ENCODE measurements at places on chromosomes 13 and 19.

DNA sequence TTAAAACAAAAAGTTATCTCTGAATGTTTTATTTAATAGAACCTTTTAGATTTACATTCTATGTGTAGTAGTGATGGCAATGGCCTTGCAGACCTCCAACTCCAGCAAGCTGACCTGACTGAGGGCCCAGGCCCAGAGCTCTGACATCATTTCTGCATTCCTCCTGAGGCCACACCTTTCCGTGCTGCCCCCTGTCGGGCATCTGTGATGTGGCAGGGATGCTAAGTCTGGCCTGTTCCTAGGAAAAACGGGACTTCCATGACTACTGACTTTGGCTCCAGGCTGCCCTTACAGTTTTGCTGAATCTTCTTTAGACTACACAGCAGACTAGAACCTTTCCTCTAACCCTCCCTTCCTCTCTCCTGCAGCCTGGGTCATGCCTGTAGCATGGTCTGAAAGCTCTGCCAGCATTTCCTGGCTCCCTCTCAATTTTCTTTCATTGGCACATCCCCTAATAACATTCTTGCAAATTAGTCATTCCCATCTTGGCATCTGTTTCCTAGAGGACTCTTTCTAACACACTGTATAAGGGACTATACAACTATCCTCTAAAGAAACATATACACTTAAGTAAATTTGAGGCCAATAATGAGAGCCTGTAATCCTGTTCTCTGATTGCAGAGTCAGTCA is 249.1 kb downstream of the GPC5 start:
- DNase-seq = no peak

GRCh38 chr13:36858290-36858689 is 39.3 kb downstream of the RFXAP start:
- DNase-seq = no peak

DNA sequence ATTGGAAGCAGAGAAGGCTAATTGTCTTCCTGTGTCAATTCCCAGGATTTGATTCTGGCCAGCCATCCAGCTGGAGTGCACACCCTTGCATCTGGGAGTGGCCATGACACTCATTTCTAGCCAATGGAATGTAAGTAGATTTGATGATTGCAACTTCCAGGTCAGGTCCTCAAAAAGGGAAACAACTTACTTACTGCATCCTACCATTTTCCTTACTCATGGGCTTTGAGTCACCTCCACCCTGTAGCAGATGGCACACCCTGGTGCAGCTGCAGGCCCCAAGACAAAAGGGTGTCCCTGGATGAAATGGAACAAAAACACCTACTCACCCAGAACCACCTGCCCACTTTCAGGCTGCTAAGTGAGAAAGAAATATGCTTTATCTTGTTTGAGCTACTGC is 27.3 kb upstream of the MPHOSPH8 start:
- no peak for DNase-seq

GRCh38 chr19:35513628-35514281 is at the start of gene DMKN:
DMKN (minus strand) TSS chr19:35513649; CDS start chr19:35513475, 174 bp downstream.
- DNase-seq = no peak

DNA sequence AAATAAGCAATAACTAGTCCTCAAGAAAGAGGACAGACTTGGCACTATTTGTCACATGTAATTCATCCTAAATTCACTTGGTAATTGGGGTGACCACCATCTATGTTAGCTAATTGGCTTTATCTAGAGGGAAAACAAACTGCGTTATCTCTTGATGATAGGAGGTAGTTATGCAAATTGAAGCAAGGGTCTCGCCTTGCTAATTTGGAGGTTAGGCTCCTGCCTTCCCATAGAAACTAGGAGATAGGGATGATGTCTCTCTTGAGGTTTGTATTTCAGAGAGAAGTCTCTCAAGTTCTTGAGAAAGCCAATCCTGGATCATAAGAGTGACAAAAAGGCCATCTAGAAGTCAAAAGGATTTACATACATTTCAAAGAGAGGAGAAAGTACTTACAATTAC is 179.9 kb downstream of the SLITRK6 start:
- DNase-seq = no peak

- DNase-seq = no peak
Measured at GRCh38 chr19:38405276-38405675, 2.4 kb downstream of the FAM98C start.

GRCh38 chr19:6297202-6297601 is 17.4 kb upstream of the MLLT1 start:
- DNase-seq = no peak

- DNase-seq = no peak
Measured at GRCh38 chr19:28388988-28389387, 824.0 kb downstream of the UQCRFS1 start.

GRCh38 chr13:42405665-42406390 is 133.9 kb downstream of the AKAP11 start:
- no peak for DNase-seq

DNA sequence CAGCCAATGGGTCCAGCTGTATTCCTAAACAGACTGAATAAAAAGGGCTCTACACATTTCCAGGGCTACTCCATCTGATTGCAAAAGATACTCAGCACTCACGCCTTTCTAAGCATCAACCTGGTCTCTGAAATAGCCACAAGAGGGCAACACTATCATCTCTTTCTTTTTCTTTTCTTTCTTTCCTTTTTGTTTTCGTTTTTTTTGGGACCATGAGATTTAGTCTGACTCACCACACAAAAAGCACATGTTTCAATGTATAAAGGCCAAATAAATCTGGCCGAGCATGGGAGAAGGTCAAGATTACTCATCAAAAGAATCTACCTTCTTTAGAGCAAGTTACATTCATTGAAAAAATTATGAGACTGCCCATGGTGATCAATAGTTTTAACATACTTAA is 805.6 kb upstream of the ARGLU1 start:
- no peak for DNase-seq

DNA sequence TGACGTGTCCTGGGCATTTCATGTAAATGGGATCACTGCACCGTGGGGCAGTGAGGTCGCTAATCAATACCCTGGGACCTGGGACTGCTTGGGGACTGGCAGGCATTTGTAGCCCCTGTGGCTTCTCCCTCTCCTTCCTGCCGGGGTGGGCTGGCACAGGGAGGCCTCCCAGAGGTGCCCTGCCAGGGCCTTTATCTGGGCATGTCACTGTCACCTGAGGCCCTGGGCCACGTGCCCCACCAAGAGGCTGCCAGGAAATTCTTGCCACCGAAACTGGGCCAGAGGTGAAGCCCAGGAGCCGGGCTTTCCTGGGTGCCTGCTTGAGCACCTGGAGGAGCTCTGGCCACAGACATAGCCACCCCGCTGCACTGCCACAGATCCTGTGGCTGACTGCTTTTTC is 1.8 kb upstream of the NMRK2 start:
- DNase-seq = no peak

DNA sequence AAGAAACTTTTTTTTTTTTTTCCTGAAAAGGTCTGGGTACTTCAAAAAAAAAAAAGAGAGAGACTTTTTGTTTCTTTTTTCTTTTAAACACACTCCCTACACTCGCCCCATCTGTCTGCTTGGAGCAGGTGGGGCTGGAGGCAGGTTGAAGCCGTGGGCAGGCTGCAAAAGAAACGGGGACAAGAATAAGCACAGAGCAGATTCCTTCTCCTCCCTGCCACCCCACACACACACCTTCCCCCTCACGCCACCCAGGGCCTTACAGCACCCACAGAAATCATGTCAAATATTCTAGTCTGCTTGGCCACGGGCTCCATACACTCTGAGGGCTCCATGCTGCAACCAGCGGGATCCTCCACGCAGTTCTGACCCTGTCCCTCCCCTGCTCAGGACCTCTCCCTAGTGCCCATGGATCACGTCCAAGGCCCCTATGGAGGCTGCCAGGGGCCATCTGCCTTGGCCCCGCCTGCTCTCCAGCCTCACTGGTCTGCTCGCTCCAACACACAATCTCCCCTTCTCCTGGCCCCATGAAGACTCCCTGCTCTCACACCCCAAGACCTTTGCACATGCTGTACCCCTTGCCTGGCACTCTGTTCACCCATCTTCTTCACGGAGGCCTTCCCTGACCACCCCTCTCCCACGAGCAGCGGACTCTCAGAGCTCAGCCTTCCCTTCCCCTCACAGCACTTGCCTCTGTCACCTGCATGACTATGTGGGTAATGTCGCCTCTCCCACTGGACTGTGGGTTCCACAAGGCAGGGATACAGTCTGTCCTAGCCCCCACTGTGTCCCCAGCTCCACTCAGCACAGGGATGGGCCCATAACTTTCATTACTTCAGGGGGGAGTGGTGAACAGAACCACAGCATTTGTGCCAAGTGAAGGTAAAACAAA is 11.4 kb downstream of the AKT2 start:
- DNase-seq = no peak

DNA sequence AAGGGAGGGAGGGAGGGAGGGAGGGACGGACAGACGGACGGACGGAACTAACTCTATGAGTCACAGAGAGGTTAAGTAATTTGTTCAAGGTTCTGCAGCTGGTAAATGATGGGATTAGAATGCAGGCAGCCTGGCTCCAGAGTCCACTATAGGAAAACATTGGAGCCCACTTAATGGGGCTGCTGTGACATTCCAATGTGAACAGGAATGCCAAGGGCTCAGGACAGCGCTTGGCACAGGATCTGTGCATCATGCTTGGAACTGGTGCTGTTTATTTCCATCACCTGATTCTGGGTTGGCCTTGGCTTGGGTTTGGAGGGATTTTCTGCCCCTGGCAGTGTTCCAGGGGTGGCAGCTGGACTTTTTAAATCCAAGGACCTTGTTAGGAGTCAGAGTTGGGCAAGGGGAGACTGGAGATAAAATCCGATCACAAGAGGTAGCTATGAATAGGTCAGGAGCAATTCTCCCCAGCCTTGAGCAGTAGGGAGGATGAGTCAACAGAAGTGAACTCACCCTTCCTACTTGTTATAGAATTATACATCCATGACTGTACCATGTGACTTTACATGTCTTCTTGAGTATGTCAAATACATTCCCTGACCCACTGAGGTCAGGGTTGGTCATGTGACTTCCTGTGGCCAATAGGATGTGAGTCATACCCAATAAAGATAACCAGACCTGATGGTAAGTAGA is 7.8 kb upstream of the HIF3A start:
- no peak for DNase-seq

DNA sequence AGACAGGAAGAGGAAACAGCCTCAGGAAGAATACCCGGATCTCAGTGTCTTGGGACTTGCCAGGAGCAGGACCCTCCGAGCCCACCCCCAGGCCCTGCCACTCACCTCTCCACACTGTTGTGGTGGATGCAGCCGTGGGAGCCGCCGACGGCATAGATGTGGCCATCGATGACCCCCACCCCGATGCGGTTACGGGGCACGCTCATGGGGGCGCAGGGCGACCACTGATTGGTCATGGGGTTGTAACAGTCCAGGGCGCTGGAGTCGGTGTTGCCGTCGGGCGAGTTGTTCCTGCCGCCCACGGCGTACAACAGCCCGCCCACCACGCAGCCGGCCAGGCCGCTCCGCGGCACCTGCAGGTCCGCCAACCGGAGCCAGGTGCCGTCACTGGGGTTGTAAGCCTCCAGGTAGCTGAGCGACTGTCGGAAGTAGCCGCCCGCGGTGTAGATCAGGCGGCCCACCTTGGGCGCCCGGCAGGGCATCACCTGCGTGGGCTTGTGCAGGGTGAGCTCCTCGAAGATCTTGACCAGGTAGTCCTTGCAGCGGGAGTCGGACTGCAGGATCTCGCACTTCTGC is 11.6 kb downstream of the KEAP1 start:
- DNase-seq = no peak

- no peak for DNase-seq
Measured at GRCh38 chr19:41870401-41870873, 6.6 kb upstream of the CD79A start.

- peak; percentile 64 for DNase-seq
Measured at GRCh38 chr19:50046649-50047503, 21.1 kb downstream of the ZNF473 start.

DNA sequence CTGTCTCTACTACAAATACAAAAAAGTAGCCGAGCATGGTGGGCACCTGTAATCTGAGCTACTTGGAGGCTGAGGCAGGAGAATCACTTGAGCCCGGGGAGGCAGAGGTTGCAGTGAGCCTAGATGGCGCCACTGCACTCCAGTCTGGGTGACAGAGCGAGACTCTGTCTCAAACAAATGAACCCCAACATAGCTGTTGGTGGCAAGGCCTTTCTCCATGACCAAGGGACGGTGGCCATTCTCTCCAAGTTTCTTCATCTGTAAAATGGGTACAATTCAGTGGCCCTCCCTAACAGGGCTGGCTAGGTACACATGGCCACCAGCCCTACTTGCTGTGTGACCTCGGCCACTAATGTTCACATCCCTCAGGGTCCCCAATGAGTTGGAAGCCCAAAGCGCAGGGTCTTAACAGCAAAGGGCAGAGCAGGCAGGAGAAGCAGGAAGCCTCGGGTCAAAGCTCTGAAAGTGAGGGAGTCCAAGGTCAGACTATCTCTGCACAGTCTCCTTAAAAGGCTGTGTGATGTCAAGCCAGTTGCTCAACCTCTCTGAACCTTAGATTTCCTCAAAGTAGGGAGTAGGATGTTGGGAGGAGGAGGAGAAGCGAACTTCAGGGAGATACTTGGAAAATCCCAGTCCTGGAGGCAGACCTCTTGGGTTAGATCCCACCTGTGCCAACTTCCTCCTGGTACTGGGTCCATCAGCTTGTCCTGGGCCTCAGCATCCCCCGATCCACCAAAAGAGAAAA is 2.7 kb downstream of the JUND start:
- DNase-seq = no peak

GRCh38 chr13:99124794-99125316 is 75.8 kb upstream of the UBAC2 start:
- DNase-seq = no peak

DNA sequence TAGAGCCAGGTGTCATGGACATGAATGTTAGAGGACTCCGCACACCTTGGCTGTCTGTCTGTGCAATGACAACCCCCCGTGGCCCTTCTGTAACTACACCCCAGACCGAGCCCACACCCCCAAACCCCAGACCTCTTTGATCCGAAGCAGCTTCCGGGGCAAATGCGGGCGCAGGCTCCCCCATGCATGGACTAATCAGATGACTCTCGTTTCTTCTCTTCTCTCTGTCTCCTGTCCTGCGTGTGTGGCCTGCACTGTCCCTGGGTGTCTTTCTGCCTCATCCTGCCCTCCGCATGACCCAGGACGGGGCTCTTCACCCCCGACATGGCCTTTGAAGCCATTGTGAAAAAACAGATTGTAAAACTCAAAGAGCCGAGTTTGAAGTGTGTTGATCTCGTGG is 38.9 kb downstream of the TMED1 start:
- no peak for DNase-seq

DNA sequence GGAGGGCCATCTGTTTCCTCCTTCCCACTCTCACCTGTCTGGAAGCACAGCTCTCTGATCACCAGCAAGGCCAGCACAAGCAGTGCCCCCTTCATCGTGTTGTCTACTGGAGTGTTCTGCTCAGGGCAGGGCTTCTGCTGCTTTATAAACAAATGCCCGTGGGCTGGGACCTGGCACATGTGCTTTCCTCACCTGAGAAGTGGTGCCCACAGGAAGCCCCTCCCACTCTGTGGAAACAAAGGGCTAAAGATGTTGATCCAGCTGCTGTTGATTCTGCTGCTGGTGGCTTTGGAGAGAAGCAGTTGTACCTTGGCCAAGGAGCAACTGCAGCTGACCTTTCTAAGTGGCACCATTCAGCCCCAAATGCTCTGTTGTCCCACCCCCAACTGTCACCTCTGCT is 26.4 kb upstream of the ZNF181 start:
- no peak for DNase-seq

GRCh38 chr19:41131186-41131585 is 17.0 kb downstream of the CYP2F1 start:
- no peak for DNase-seq

Measured in liver (tissue), 10 donors.